Activated naive CD4-positive, alpha-beta T cell treated with anti-CD3 and anti-CD28 coated beads for 36 hours (primary cell): ENCODE measurements at places on chromosomes 11 and 22. TPM values are rescaled to one million over a fixed set of nuclear protein-coding genes. Genes with fewer than 3 reads are reported as not detected.
A peak's percentile ranks its signal among the peaks of the same experiment; 100 is the strongest.

- H3K4me3 ChIP-seq, result no peak overlapping the region
- no peaks in the 10 kb centered on the region for H3K27me3 ChIP-seq
- peak overlapping the region; percentile 20 for H3K27ac ChIP-seq
- DNase-seq, result peak; percentile 65
- no peaks in the 10 kb centered on the region for H3K36me3 ChIP-seq
Observed at GRCh38 chr11:72685560-72686480, 11.6 kb upstream of the PDE2A start.

GRCh38 chr11:57311109-57311936 is 13.4 kb downstream of the TNKS1BP1 start:
- H3K27me3 ChIP-seq, result no peaks in the 10 kb centered on the region
- H3K4me1 ChIP-seq, result peaks cover 17% of the 10 kb centered on the region
- DNase-seq, result peak; percentile 89
- H3K27ac ChIP-seq, result no peak overlapping the region
- no peak overlapping the region for H3K4me3 ChIP-seq

GRCh38 chr11:101931692-101932091 is 15.4 kb upstream of the ANGPTL5 start:
- no peaks in the 10 kb centered on the region for H3K4me1 ChIP-seq
- peaks cover 7% of the 10 kb centered on the region for H3K36me3 ChIP-seq
- DNase-seq, result no peak
- no peak overlapping the region for H3K4me3 ChIP-seq
- no peaks in the 10 kb centered on the region for H3K27me3 ChIP-seq

DNA sequence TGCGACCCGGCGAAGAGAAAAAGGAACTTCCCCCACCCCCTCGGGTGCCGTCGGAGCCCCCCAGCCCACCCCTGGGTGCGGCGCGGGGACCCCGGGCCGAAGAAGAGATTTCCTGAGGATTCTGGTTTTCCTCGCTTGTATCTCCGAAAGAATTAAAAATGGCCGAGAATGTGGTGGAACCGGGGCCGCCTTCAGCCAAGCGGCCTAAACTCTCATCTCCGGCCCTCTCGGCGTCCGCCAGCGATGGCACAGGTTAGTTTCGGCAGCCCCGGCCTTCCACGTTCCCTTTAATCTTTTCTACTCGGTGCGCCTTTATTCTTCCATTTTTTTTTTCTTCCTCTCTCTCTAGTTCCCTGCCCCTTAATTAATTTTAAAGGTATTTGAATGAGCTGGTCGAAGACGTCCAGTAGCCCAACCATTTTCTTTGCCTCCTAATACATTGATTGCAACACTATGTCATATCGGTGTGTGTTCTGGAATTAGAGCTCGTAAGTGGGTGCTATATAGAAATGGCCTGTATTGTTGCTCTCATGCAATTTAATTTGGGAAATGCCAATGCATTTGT is 537 bp downstream of the EP300 start:
- peaks cover 36% of the 10 kb centered on the region for H3K4me1 ChIP-seq
- peak overlapping the region; percentile 86 for H3K27ac ChIP-seq
- H3K4me3 ChIP-seq, result peak overlapping the region; percentile 92
- peaks cover 10% of the 10 kb centered on the region for H3K36me3 ChIP-seq
- DNase-seq, result peak; percentile 19
- H3K27me3 ChIP-seq, result no peaks in the 10 kb centered on the region

DNA sequence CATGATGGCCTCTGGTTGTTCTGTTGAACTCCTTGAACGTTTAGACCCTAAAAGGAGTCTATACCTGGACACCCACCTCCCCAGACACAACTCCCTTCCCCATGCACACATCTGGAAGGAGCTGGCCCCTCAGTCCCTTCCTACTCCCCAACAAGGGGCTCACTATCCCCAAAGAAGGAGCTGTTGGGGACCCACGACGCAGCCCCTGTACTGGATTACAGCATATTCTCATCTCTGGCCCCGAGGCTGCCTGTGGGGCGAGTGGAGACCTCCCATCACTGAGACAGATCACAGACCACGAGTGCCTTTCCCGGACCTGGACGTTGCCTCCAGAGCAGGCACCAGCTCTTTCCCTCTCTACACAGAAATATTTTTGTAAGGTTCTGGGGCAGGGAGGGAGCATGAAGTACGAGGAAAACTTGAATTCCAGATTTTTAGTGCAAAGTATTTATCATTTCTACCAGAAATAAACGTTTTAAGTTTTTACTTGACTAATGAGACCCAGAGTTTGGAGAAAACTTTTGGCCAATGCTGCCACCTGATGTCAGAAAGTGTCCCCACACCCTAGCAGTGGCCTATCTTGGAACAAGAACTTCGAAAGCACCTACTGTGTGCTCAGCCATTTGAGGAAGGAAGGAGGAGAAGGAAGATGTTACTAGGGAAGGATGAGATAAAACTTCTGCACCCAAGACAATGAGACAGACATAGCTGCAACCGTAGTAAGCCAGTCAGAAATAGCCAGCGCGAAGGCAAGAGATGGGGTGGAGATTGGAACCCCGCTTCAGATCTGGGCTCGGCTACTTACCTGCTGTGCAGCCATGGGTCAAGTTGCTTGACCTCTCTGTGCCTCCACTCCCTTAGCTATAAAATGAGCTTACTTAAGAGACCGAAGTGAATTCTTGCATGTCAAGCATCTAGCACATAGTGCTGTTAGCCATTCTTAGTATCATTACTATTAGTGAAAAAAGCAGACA is 10.2 kb upstream of the POU2F3 start:
- no peak overlapping the region for H3K27ac ChIP-seq
- peaks cover 8% of the 10 kb centered on the region for H3K27me3 ChIP-seq
- no peaks in the 10 kb centered on the region for H3K4me1 ChIP-seq
- DNase-seq, result peak; percentile 59
- no peak overlapping the region for H3K4me3 ChIP-seq
- no peaks in the 10 kb centered on the region for H3K36me3 ChIP-seq

DNA sequence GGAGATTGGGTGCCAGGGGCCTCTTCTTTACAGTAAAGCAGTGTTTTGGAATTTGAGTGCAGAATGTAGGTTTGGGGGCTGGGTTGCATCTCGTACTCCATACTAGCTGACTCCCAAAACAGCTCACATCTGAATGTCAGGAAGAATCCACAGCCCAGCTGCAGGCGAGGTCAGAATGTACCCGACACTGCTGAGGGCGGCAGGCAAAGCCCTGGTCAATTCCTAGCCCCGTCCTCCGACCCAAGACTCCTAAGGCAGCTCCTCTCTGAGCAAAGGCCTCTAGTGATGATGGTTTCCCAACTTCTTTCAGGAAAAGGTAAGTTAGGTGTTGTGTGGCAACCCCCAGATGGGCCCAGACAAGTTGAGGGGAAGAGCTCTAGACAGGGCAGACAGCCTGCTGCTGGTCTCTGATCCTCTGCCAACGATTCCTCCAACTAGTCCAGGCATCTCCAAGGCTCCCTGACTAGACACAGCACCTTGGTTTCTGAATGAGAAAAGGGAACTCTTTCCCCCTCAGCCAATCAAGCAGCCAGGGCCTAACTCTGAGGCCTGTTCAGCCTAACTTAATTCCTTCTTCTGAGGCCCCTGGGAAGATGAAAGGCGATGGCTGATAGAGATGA is 8.6 kb downstream of the LARGE2 start:
- H3K27ac ChIP-seq, result peak overlapping the region; percentile 0
- no peaks in the 10 kb centered on the region for H3K27me3 ChIP-seq
- no peak for DNase-seq
- no peaks in the 10 kb centered on the region for H3K36me3 ChIP-seq

- no peak for DNase-seq
- H3K4me3 ChIP-seq, result no peak overlapping the region
- H3K4me1 ChIP-seq, result no peaks in the 10 kb centered on the region
- H3K36me3 ChIP-seq, result peaks cover 5% of the 10 kb centered on the region
- no peak overlapping the region for H3K27ac ChIP-seq
Observed at GRCh38 chr22:43642319-43643206, 169.5 kb downstream of the EFCAB6 start.

- H3K36me3 ChIP-seq, result peaks cover 8% of the 10 kb centered on the region
- DNase-seq, result no peak
- no peak overlapping the region for H3K4me3 ChIP-seq
- H3K4me1 ChIP-seq, result no peaks in the 10 kb centered on the region
- no peaks in the 10 kb centered on the region for H3K27me3 ChIP-seq
- H3K27ac ChIP-seq, result no peak overlapping the region
Observed at GRCh38 chr22:29053048-29053702, 8.5 kb downstream of the C22orf31 start.

DNA sequence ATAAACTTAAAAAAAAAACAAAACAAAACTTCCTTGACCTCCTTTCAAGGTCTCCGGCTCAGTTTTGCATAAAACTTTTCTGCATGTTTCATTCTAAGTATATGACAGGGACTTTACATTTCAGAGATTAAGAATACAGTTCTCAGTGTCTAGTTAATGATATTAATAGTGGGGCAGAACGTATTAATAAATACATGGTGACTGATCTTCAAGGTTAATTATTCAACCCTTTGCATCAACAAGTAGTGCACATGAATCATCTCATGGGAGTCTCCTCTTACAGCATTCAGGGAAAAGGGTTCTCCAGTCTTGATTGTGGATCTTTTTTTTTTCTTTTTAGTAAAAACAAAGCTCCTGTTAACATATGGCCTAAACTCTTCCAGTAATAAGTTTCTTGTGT is 146.8 kb downstream of the KIRREL3 start:
- H3K27ac ChIP-seq, result no peak overlapping the region
- no peaks in the 10 kb centered on the region for H3K4me1 ChIP-seq
- H3K4me3 ChIP-seq, result no peak overlapping the region

DNA sequence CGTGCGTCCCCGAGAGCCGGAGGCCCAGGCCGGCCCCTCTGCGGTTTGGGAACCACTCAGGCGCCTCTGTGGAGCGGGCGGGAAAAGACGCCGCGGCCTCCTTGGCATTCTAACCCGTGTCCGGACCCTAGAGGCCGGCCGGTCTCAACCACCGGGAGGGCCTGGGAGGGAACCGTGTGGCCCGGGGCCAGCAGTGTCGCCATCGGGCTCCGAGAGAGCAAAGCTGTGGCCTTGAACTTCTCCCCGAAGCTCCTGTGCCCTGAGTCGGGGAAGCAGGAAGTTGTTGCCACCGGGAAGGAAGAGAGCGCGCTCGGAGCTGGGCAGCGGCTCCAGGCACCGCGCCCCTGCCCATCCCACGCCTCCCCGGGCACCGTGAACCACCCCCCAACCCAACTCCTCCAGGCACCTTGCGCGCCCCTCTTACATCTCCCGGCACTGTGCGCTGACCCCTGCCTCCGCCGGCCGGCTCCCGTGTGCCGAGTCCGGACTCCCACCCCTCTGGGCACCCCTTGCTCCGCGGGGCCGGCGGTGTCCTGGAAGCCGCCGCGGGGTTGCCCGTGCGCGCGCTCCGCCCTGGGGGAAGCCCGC is 80.0 kb upstream of the PPARA start:
- peak overlapping the region; percentile 95 for H3K27ac ChIP-seq
- peak overlapping the region; percentile 85 for H3K4me3 ChIP-seq
- H3K36me3 ChIP-seq, result no peaks in the 10 kb centered on the region
- H3K4me1 ChIP-seq, result peaks cover 53% of the 10 kb centered on the region
- peak; percentile 50 for DNase-seq

GRCh38 chr22:42604403-42604802 is 10.3 kb downstream of the POLDIP3 start:
- H3K4me1 ChIP-seq, result peaks cover 50% of the 10 kb centered on the region
- peaks cover 29% of the 10 kb centered on the region for H3K36me3 ChIP-seq
- H3K27me3 ChIP-seq, result no peaks in the 10 kb centered on the region
- DNase-seq, result no peak

GRCh38 chr22:44446483-44446882 is 51.5 kb downstream of the RTL6 start:
- no peak overlapping the region for H3K27ac ChIP-seq
- H3K4me3 ChIP-seq, result no peak overlapping the region
- no peaks in the 10 kb centered on the region for H3K36me3 ChIP-seq
- H3K27me3 ChIP-seq, result no peaks in the 10 kb centered on the region
- DNase-seq, result no peak

DNA sequence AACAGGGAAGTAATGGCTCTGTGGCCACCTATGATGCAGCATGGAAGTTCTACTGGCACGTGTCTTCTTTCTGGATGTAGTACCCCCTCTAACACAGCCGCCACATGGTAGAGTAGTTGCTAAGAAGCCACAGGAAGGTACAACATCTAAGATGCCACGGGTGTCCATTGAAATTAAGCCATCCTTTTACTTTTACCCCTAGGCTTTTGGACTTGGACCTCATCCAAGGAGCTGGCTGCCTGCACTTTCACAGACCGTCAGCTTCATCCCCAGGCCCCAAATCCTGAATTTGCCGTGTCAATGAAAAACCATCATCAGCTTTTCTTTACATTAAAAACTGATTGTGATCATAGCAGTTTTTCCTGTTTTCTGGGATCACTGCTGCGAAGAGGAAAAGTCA is 102.4 kb downstream of the RPL27A start:
- no peaks in the 10 kb centered on the region for H3K4me1 ChIP-seq
- H3K27me3 ChIP-seq, result peaks cover 4% of the 10 kb centered on the region
- no peak overlapping the region for H3K27ac ChIP-seq
- DNase-seq, result no peak
- H3K4me3 ChIP-seq, result no peak overlapping the region
- H3K36me3 ChIP-seq, result no peaks in the 10 kb centered on the region

DNA sequence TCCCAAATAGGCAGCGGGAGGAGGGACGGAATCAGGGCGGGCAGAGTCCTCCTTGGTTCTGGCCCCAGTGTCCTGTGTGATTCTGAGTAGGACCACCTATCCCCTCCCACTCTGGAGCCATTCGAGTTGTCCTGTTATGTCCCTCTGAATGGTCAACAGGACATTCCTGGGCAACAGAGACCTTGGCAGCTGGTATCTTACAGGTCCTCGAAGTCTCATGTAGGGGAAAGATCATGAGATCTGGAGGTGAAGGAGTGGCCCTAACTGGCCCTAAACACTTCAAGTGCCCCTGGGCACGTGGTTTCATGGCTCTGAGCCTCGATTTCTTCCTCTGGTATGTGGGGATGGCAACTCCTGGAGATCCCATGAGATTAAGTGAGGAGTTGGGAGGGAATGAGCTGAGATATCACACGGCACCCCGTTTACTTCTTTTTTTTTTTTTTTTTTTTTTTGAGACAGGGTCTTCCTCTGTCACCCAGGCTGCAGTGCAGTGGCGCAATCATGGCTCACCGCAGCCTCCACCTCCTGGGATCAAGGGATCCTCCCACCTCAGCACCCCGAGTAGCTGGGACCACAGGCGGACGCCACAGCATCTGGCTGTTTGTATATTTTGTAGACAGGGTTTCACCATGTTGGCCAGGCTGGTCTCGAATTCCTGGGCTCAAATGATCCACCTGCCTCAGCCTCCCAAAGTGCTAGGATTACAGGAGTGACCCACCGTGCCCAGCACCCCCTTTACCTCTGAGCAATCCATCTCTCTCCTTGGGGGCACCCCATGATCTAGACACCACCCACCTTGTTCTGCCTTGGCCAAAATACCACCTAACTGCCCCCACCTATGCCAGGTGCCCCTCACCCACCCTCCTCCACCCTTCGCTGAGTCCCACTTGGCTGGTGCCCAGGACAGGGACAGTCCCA is 6.8 kb downstream of the LIF start:
- peaks cover 36% of the 10 kb centered on the region for H3K4me1 ChIP-seq
- peaks cover 35% of the 10 kb centered on the region for H3K36me3 ChIP-seq
- H3K4me3 ChIP-seq, result no peak overlapping the region
- no peak for DNase-seq
- H3K27me3 ChIP-seq, result no peaks in the 10 kb centered on the region

GRCh38 chr11:63892228-63892627 is 24.7 kb downstream of the RCOR2 start:
- peaks cover 14% of the 10 kb centered on the region for H3K36me3 ChIP-seq
- no peak overlapping the region for H3K4me3 ChIP-seq
- H3K27me3 ChIP-seq, result no peaks in the 10 kb centered on the region
- peaks cover 63% of the 10 kb centered on the region for H3K4me1 ChIP-seq
- no peak overlapping the region for H3K27ac ChIP-seq
- no peak for DNase-seq

Gene FAM180B
- not detected for total RNA-seq

Gene KRTAP5-2
- total RNA-seq, result not detected

Gene C11orf97
- total RNA-seq, result not detected

Gene SLCO2B1
- total RNA-seq, result not detected
